ENCODE measurements at places on chromosomes 6 and 20.

DNA sequence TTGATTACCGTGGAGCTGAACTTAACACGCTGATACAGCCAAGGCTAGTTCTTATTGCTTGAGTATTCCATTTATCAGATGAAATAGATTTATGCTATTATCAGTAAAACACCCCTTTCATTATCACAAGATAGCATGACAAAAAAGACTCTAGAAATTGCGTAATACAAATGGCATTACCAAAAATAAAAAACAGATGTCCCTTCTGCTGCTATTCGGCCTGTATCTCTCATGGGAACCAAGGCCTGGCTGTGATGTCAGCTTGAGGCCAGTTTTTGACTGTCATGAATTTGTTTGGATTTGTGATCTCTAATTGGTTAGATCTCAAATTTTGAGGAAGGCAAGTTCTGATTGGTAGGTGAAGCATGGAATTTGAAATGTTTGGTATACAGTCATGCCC is 25.2 kb downstream of the MEI4 start:
- no peak for DNase-seq

DNA sequence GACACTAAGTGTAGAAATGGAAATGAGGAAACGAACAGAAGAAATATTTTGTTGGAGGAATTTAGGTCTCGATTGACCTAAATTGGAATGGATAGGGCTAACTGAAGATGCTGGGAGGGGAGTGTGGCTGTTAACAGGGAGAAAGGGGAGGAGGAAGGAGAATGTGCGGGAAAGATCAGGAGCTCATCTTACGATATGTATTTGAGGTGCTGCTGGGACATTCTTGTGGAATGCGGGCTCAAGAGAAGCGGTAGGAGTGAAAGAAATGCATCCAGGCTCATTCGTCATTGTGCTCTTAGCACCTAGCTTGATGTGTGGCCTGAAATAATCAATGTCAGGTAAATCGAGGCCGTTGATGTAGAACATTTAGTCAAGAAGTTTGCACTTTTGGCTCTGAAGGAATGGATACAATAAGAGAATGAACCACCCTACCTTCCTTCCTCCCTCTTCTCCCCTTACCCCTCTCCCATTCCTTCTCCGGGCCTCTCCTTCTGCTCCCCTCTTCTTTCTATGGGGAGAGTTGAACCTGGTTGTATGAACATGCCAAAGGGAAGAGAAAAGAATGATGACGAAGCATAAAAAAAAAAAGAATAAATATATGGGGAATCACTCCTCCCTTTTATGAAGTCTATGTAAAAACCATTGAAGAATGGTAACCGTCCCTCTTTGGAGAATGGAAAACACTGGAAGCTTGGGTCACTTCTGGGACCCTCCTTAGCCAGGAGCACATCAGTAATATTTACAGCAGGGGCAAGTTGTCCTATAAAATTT is 70.9 kb downstream of the SASH1 start:
- no peak for DNase-seq

GRCh38 chr6:41373919-41374617 is 38.7 kb downstream of the NCR2 start:
- DNase-seq = no peak

- DNase-seq = no peak
Observed at GRCh38 chr6:50030350-50030749, 8.6 kb upstream of the DEFB110 start.

DNA sequence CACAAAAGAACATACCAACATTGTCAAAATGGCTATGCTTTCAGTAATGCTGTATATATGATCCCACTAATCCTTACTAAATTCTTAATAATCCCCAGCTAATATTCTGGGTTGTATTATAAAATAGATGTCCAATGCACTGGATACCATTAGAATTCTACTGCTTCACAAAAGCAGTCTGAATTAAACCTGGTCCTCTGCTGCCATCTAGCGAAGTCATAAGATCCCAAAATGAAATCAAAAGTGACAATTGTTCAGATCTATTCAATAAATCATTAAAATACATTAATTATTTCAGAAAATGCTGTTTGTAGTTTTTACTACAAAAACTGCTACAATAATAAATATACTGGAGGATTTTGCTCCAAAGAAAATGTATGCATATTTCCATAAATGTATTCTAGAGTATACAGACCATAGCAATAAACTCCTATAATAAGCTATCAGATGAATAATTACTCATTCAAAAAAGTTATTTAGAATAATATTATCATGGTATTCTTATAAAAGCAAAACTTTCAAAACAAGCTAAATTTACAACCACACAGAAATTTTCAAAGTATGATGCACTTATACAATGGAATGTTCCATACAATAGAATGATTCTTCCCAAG is 92.6 kb downstream of the RNGTT start:
- DNase-seq = peak; percentile 1

DNA sequence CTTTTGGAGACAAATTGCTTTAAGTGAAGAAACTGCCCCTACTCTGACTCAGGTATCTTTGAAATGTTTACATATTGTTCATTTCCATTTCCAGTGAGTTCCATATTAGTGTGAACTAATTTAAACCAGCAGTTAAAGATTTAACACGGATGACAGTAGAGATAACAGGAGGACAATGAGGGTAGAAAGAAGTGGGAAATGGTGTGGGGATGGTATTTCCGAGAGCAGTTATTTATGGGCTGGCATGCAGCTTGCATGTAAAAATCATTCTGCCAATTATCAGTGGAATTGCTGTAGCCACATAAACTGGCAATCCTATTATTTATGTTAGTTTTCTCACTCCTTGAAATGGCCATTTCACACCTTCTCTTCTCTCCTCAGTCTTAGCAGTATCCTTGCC is 8.6 kb upstream of the ADGRF5 start:
- no peak for DNase-seq

- no peak for DNase-seq
Observed at GRCh38 chr6:11356404-11357155, 124.1 kb upstream of the NEDD9 start.

- DNase-seq = no peak
Observed at GRCh38 chr6:80541886-80542285, 435.4 kb downstream of the BCKDHB start.
